AG04450 (cell line): ENCODE measurements at places on chromosomes 7 and 10. TPM values are rescaled to one million over a fixed set of nuclear protein-coding genes. Genes with fewer than 3 reads are reported as not detected.

GRCh38 chr7:153627323-153627722, 424.9 kb upstream of the DPP6 start:
- no peak for DNase-seq

Gene ITIH5
- 0.11 and 0.37 TPM in 2 replicates for polyA plus RNA-seq

GRCh38 chr7:139782932-139783331, 5.1 kb upstream of the HIPK2 start:
- DNase-seq: no peak

DNA sequence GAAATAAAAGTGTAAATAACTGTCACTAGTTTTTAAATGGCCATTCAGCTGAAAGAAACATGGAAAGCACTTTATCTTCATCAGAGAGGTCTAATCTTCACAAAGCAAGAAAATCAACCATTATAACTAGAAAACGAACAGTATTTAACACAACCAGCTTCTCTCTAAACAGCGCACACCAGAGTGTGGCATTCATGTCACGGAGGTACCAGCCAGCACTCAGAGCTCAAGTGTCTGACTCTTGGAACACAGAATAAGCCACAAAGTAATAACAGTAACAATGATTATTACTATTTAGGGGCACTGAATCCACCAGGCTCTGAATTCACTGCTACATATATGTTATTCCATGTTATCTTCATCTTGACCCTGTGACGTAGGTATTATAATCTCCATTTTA, 60.1 kb downstream of the IFIT5 start:
- no peak for DNase-seq

DNA sequence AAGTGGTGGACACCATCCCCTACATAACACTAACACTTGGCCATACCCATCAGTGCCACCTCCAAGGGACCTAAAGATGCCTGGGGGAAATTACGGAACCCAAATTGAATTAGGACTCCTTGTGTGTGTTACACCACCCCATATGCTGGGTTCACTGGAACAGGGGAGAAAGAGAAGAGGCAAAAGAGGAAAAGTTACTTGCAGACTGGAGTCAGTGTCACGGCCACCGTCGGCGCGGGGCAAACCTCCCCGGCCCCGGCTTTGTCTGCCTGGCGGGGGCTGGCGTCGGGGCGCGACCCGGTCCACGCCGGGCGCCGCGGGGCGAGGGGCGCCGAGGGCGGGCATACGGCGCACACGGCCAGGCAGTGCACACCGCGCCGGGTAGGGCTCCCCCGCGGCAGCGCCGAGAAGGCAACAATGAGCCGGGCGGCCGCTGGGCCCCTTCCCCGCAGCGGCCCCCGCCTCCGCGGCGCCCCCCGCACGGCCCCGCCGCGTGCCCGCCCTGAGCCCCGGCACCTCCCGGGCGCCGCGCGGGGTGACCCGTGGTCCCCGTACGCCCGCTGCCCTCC, 171.1 kb downstream of the FAM107B start:
- no peak for DNase-seq
